ENCODE measurements at places on chromosomes 6 and 20.

GRCh38 chr20:59010995-59011873 is 4.2 kb upstream of the CTSZ start:
- no peak for DNase-seq

DNA sequence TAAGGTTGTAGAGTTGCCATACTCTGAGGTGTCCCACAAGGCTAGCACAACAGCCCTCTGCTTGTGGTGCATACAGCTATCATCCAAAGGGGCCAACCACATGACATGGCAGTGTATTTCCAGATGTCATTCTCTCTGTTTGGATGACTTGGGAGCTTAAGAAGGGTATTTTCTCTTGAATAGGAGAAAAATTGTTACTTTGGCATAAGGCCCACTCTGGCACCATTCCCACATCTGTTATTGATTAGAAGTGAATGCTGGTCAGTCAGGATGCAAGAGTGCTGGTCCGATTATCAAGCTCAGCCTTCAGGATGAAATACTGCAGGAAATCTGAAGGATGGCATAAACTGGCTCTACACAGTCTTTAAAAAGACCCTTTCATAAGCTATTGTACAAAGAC is 83.6 kb upstream of the C20orf144 start:
- no peak for DNase-seq

DNA sequence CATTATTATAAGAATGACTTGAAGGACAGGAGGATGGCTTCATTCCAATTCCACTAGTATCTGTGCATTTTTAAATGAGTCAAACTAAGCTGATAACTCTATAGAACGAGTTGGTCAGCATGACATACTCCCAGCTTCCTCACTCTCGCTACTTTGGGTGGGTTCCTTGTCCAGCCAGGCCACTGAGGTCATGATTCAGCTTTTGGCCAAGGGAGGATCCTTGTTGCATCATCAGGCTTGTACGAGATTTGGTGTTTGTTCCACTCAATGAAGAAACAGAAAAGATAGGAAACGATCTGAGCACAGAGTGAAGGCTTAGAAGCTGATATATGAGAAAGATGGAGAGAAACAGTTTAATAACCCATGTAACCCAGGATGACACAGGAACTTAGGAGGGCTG is 19.8 kb downstream of the NEDD9 start:
- no peak for DNase-seq

DNA sequence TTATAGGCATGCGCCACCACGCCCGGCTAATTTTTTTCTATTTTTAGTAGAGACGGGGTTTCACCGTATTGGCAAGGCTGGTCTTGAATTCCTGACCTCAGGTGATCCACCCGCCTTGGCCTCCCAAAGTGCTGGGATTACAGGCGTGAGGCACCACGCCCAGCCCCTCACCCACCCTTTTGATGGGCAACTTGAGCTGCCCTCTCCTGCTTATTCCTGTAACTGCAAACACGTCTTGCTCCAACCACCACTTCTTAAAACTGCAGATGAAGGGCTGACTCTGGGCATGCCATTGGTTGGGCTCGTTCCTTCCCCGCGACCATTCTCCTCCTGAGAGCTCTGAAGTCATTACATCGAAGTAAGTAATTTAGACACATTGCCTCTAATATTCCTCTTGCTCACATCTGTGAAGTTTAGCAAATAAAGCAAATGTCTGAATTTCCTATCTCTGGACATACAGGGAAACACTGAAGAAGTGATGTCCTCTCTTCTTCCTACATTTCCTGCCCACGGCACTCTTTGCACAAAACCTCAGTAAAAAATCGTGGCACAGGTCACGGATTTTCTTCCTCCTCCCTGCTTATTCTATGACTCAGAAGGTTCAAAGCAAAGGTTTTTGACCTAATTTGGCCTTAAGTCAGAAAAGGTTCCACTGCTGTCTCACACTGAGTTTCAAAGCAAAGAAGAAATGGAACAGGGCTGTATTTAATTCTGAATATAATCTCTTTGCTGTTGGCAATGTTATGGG is 117.5 kb downstream of the GMPR start:
- no peak for DNase-seq

- DNase-seq: no peak
Measured at GRCh38 chr6:44464527-44465310, 77.2 kb downstream of the CDC5L start.

DNA sequence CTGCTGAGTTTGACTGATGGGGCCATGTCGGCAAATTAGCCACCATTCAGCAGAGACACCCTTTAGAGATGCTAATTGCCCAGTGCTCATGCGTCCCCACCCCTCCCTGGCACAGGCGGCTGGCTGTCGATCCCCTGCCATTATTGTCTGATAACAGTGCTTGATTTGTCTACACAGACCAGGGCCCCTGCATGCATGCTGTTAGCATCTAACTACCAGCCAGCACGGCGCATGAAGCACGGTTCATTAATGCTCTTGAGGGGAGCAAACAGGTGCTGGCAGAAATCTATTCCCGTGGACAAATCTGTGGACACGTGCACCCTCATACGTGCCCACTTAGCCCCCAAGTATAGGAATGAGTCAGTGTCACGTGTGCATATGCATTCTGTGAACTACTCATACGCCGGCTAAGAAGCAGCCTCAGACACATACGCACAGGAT is 32.2 kb downstream of the KCNB1 start:
- DNase-seq: no peak

DNA sequence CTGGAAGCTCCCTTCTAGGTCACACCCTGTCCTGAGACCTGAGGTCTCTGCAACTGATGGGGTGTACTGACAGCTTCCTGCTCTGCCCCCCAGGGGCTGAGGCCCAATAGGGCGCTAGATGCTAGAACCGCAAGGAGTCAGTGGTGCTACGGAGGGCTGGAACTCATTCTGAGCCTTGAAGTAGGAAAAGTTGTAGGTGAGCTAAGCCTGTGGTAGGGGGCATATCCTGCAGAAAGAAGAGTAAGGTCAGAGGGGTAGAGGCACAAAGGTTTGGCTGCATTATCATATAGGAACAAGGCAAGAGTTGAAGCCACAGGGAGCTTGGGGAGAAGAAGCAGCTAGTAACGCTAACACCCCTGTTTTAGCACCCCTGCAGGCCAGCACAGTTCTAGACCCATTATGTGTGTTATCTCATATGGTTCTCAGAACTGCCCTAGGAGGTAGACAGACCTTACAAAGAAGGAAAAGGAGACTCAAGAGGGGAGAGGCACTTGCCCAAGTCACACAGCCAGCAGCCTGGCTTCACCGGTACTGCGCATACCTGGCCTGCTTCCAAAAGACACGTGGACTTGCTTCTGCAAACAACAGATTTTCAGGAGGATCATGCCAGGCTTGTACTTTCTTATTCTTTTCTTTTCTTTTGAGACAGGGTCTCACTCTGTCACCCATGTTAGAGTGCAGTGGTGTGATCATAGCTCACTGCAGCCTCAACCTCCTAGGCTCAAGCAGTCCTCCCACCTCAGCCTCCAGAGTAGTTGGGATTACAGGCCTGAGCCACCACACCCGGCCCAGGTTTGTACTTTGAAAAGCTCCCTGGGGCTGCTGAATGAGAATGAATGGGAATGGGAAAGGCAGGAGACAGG is 156.1 kb downstream of the MRPL14 start:
- no peak for DNase-seq

- DNase-seq: no peak
Measured at GRCh38 chr6:144778773-144779492, 493.8 kb downstream of the UTRN start.

GRCh38 chr6:71642120-71642519 is 244.2 kb upstream of the RIMS1 start:
- no peak for DNase-seq

- DNase-seq: no peak
Measured at GRCh38 chr6:166394036-166394892, 11.5 kb upstream of the MPC1 start.

GRCh38 chr20:53782612-53783246 is 189.1 kb upstream of the ZNF217 start:
- DNase-seq: no peak

GRCh38 chr6:21264288-21265033 is 329.1 kb upstream of the SOX4 start:
- DNase-seq: no peak

DNA sequence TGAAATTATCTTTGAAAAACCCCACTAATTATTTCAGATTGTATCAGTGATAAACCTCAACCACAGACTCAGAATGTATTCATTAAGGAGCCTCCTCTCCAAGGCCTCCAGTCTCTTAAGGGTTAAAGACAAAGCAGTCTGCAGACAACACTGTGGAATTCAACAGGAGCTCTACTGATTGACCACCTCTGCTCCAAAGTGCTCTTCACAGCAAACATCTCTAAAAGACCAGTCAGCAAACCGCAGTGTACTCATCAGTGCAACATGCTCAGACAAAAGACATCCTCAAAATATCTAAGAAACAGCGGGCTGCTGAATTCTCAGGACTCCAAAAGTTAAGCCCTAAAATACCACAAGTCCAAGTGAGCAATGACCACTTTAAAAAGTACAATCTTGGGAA is 42.0 kb downstream of the UQCC1 start:
- DNase-seq: no peak

DNA sequence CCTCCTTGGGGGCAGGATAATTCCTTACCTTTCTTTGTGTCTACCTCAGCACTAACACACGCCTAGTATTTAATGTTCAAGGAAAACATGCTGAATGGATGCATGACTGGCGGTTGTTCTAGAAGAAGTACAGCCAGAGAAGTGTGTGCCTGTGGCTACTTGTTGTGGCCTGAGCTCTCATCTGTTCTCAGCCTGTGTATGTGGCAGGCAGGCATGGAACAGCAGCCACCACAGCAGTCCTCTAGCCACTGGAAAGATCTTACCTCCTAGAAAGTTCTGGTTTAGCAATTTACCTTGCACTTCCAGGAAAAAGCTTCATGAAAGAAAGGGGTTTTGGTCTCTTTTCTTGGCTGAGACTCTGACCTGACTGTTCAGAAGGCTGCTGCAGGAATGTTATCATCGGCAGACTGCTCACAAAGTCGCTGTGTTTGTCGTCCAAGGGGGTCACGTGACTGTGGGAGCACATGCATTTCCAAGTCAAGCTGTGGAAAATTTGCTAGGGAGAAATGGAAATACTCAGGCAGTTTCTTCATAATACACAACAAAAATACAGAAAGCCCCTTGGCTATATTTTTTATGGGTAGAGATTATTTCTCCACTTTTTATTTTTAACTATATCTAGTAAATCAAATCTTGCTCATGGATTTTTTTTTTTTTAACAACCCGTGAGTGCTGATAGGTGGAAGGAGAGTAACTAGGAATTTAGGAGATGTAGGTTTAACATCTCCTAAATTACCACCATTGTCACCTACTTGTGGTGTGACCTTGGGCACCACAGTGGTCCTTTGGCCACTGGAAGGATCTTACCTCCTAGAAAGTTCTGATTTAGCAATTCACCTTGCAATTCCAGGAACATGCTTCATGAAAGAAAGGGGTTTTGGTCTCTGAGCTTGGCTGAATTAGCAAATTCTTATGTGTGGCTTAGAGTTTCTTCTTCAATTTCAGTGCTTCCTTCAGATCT is 110.8 kb upstream of the GPR6 start:
- no peak for DNase-seq

- no peak for DNase-seq
Measured at GRCh38 chr6:144885817-144886216, 600.7 kb downstream of the UTRN start.

GRCh38 chr6:141199074-141199473 is 933.7 kb upstream of the GJE1 start:
- DNase-seq: no peak

- no peak for DNase-seq
Measured at GRCh38 chr6:56841751-56842150, 113.2 kb upstream of the BEND6 start.

DNA sequence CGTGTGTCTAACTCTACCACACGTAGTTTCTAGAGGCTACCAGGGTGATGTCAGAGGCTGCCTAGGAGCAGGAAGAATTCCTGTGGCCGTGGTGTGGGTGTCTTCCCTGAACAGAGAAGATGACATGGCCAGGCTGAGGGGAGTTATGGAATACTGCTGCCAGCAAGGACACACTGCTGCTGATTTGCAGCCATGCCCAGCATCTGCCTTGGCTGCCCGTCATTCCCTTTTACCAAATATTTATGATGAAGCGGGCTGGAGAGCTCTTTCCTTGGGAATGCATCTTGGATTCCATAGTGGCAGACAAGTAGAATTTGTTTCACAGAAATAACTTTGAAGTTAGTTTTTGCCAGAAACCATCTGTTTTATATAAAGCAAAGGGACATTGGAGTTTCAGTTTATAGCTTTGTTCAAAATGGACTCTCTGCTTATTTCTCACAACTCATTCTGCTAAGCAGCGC is 80.8 kb upstream of the VSTM2L start:
- DNase-seq: no peak

DNA sequence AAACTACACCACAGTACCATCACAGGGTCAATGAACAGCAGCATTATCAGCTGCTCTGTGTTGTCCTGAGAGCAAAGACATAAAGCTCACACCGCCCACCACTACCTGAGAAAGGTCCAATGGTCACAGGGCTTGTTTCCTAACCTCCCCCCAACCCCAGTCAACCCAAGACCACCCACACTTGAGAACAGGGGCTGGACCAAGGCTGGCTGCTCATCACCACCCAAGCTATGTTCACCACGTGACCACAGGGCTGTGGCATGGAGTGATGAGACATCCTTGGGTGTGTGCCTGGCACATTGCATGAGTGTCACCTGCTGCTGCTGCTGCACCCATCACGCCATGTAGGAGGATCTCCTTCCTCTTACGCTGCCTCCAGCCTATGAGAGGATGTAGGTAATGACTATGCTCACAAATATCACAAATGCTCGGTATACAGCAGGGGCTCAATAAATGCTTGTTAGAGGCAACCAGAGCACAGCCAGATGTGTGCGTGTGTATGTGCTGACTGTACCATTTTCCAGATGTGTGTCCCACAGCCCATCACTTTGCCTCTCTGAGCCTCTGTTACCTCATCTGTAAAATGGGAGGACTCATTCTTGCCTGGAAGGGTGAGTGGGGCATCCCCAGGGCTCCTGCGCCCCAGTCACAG is 23.3 kb upstream of the SIRPA start:
- no peak for DNase-seq

GRCh38 chr6:10375391-10375969 is 39.4 kb downstream of the TFAP2A start:
- no peak for DNase-seq

- DNase-seq: no peak
Measured at GRCh38 chr6:27494987-27495385, 22.1 kb upstream of the ZNF184 start.

- DNase-seq: no peak
Measured at GRCh38 chr20:2756056-2756611, 44.3 kb downstream of the CPXM1 start.

GRCh38 chr6:106773522-106773921 is 144.1 kb downstream of the QRSL1 start:
- no peak for DNase-seq

GRCh38 chr6:47264775-47265184 is 44.9 kb downstream of the TNFRSF21 start:
- no peak for DNase-seq

DNA sequence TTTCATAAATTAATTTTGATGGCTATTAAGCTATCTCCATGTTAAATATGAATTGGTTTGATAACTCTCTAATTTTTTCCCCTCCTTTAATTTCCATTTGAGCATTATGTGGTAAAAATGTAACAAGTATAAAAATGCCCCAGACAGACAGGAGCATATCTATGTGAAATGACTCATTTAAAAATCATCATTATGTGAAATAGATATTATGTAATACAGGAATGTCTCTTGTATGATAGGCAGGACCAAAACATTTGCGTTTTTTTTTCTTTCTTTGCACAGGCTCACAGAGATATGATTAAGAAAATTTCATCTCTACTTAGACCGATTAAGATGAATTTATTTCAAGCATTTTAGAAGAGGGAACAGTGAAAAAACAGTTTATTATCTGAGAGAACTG is 95.8 kb downstream of the AKAP7 start:
- no peak for DNase-seq
